RPMI8226 (cell line): ENCODE measurements at places on chromosomes 7 and 10.

GRCh38 chr10:127392351-127393235, 156.5 kb upstream of the NPS start:
- DNase-seq = no peak

- DNase-seq = no peak
Measured at GRCh38 chr7:70570029-70570428, 561.9 kb upstream of the GALNT17 start.

DNA sequence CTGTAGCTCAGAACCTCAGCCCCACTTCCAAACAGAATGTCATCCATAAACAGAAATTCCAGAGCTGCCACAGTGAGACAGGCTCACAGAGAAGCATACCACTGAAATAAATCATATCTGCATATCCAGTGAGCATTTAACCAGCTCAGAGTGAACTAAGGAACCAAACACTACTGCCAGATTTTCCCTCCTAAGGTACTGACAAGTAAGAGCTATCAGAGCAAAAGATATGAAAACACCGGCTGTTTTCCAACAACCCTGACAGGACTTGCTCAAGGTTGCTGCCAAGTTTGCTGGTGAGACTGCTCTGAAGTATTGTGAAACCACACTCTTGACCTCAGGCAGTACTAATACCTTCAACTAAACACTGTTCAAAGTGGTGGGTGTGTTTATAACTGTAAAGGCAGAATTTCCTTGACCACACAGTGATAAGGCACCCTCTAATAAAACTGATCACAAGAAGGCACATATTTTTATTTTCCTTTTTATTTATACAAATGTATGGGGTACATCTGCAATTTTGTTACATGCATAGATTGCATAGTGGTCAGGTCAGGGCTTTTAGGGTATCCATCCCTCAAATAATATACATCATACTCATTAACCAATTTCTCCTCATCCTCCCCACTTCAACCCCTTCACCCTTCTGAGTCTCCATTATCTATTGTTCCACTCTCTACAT, 18.3 kb downstream of the SGMS1 start:
- DNase-seq = peak; percentile 30

GRCh38 chr7:47449810-47450590, 131.9 kb downstream of the TNS3 start:
- DNase-seq = no peak

DNA sequence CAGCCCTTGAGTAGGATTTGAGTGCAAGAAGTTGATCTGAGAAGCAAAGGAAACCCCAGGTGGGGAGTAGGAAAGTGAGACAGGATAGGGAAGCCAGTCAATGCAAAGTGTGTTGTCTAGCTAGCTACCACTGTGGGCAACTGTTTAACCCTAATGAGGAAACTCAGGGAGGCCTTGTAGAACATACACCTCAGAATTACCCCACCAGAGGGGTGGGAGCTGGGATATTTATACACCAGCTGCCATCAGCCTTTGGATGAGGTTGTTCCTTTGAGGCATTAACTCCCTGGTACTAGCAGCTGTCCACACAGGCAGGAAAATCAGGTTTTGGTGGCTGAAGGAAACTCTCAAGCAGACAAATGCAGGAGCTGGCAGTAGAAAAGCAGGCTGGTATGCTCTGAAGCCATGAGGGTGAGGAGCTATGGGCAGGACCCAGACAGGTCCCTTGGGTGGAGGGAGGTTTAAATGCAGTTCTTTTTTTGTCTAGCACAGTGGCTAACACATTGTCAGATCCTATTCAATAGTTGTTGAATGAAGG, 60.1 kb upstream of the ARID5B start:
- DNase-seq = no peak

GRCh38 chr7:49243521-49243920, 319.2 kb downstream of the CDC14C start:
- DNase-seq = no peak

DNA sequence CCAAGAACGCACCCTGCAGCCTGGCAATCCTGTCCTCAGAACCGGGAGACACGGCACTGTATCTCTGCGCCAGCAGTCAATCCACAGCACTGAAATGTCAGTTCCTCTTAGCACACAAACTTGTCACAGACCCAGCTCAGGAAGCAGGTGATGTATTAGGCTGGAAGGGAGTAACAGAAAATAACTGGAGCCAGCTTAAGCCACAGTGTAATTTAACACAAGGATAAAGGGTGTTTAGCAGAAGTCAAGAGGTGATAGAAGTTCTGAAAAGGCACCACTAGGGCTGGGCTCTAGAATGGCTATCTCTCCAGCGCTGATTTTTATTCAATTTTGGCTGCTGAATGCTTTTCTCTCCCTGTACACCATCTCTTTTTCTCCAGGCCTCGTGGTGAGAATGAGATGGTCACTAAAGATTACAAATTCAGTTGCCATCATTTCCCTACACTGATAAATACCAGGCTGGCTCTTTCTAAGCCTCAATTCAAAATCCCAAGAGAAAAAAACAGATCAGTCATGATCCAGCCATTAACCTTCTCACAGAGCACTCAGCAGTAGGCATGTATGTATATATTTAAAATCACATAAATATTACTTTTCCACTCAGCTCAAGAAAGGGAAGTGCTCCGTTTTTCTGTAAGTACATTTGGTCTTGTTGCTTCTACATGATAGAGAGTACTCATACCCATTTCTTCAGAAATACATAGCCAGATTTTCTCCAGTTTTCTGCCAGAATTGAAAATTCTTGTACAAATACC, 102.7 kb upstream of the PRSS1 start:
- DNase-seq = peak; percentile 37

DNA sequence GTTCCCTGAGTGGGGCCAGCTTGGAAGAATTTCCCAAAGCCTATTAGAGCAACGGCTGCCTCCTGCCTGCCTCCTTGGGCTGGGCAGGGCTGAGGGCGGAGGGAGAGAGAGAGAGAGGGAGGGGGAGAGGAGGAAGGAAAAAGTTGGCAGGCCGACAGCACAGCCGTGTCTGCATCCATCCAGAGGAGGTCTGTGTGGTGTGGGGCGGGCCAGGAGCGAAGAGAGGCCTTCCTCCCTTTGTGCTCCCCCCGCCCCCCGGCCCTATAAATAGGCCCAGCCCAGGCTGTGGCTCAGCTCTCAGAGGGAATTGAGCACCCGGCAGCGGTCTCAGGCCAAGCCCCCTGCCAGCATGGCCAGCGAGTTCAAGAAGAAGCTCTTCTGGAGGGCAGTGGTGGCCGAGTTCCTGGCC, at the start of gene AQP1:
AQP1 (plus strand) TSS at position 293 of the 409 bp plus-strand sequence; CDS start at position 350, 57 bp downstream.
- no peak for DNase-seq

GRCh38 chr10:102613785-102614184, 30.5 kb upstream of the TRIM8 start:
- no peak for DNase-seq

- no peak for DNase-seq
Measured at GRCh38 chr10:53276797-53277196, 504.2 kb upstream of the MBL2 start.

GRCh38 chr10:28355376-28355775, 52.5 kb upstream of the MPP7 start:
- no peak for DNase-seq

GRCh38 chr7:97015756-97016380, 8.8 kb downstream of the DLX5 start:
- DNase-seq = no peak

GRCh38 chr10:37976880-37977203, 395 bp upstream of the ZNF25 start:
- DNase-seq = no peak

GRCh38 chr10:86046845-86047460, 319.6 kb downstream of the GRID1 start:
- no peak for DNase-seq

GRCh38 chr7:140031364-140031763, 31.4 kb downstream of the PARP12 start:
- no peak for DNase-seq

GRCh38 chr10:21681156-21681555, 147.1 kb downstream of the MLLT10 start:
- no peak for DNase-seq

DNA sequence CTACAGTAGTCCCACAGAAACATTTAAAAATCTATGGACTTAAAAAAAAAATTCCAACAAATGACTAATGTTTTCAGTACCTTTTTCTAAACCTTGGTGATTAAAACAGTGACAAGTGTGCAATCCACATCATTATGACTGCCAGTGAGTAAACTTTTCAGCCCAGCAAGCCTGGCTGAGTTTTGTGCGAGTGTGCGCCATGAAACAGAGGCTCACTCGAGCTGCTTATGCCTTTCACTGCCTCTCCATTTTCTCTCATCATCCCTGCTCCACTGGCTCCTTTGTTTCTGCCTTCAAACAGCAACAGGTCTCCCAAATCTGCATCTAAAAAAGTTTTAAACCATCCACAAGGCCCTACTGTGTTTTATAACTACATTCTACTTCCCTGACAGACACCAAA, 105.8 kb downstream of the USP6NL start:
- DNase-seq = no peak

DNA sequence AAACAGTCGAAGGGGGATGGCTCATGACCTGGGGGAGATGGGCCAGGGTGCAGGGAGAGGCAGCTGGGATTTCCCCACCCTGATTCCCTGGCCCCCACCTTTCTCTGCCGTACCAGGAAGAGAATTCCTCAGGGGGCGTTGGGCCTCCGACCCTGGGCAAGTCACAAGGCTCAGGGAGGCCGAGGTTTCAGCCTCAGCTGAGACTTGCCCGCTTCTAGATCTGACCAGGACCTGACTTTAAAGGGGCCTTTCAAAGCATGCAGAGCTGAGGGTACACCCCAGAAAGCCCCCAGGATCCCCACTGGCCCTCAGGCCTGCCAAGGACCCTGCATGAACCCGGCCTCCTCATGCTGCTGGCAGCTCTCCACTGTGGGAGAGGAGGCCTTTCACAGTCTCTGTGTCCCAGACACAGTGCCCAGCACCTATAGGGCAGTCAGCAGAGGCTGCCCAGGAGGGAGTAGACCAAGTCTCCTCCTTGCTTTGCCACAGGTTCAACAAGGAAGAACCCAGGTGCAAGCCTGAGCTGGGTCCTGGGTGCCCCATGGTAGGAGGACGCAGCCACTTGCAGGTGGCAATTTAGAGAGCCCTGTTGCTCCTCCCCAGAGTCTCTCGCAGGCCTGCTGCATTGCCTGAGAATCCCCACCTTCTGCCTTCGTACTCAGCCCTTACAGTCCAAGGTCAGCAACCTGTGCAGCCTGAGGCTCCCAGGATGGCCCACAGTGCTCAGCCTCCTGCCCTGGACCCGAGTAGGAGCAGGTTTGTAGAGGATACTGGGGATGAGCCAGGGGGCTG, 89.3 kb downstream of the CHST15 start:
- DNase-seq = no peak

DNA sequence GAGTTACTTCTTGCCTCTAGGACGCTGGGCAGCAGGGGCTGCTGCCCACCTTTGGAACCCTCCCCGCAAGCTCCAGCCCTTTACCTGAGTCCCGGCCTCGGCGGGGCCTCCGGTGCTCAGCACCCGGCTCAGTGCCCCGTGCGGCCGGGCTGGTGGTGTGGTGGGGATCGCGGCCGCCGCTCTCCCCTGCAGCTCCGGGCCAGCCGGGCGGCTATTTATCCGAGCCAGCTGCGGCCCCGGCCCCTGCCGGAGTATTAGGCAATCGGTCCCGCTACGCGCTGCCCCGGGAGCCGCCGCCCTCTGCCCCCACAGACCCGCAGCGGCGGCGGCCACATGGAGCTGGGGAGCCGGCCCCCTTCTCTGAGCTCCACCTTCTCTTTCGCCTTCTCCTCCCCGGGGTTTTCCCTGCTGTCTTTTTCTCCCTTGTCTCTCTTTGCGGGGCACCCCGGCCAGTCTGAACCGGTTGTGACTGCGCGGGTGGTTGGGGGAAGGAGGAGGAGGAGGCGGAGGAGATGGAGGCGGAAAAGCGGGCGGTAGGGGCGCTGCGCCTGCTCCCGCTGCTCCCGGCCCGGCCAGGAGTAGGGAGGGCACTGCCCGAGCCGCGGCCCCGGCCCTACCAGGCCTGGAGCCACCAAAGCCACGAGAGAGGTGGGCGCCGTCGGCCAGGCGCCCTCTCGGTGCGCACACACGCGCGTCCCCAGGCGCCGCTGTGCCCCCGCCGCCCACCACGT, at the start of gene SLC16A9:
SLC16A9 (minus strand) TSS at position 456 of the 731 bp plus-strand sequence. CDS start 25,559 bp downstream, outside the sequence.
- DNase-seq = peak; percentile 25

- no peak for DNase-seq
Measured at GRCh38 chr10:128063736-128064107, 62.5 kb downstream of the MKI67 start.

DNA sequence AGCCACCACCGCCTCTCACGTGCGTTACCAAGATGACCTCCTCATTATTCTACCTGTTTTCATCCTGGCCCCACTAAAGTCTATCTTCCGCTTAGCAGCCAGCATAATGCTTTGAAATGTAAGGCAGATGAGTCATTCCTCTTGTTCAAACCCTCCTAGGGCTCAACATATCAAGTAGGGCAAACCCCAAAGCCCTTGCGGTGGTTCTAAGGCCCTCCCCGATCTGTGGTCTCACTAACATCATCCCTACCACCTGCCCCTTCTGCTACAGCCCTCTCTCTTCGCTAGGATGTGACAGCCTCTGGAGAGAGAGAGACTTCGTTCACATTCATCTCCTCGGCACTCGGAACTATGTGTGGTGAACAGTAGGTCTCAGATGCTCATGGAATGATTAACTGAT, 94.8 kb downstream of the SVIL start:
- DNase-seq = no peak

DNA sequence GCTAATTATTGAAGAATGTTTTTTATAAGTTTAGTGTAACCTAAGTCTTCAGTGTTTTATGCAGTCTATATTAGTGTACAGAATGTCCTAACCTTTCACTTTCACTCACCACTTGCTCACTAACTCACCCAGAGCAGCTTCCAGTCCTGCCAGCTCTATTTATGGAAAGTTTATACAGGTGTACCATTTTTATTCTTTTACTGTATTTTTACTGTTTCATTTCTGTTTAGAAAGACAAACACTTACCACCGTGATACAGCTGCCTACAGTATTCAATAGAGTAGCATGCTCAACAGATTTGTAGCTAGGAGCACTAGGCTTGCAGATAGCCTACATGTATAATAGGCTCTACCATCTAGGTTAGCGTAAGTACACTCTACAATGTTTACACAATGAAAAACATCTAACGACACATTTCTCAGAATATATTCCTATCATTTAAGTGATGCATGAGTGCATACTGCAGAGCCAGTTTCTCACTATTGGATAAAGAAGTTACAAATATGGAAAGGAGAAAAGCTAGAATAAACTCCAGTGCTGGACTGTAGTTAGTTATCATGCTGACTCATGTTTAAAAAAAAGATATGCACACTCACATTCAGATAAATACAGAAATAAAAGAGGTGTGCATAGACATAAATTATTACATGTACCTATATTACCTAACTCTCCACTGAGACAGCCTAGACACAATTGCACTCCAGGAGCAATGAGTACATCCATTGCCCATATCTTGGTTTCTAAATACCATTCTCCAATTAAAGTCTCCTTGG, 30.4 kb downstream of the STEAP1B start:
- peak; percentile 66 for DNase-seq

- DNase-seq = no peak
Measured at GRCh38 chr10:75978213-75978612, 546.8 kb downstream of the LRMDA start.

DNA sequence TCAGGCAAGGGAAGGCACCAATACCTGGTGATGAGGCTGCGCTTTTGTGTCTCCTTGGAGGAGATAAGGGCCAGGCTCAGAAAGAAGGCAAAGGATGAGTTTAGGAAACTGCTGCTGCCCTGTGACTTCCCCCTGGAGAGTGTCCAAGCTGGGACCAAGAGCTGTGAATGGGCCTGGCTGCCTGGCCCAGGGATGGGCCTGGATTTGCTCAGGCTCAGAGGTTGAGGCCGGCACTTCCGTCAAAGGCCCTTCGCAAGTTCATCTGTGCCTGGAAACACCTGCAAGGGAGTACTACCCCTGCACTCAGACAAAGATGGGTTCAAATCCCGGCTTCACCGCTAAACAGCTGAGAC, 50.5 kb upstream of the NANOS1 start:
- peak; percentile 1 for DNase-seq

- DNase-seq = no peak
Measured at GRCh38 chr7:774161-775109, 47.4 kb upstream of the PRKAR1B start.
